ENCODE measurements at places on chromosomes 12 and 14.

DNA sequence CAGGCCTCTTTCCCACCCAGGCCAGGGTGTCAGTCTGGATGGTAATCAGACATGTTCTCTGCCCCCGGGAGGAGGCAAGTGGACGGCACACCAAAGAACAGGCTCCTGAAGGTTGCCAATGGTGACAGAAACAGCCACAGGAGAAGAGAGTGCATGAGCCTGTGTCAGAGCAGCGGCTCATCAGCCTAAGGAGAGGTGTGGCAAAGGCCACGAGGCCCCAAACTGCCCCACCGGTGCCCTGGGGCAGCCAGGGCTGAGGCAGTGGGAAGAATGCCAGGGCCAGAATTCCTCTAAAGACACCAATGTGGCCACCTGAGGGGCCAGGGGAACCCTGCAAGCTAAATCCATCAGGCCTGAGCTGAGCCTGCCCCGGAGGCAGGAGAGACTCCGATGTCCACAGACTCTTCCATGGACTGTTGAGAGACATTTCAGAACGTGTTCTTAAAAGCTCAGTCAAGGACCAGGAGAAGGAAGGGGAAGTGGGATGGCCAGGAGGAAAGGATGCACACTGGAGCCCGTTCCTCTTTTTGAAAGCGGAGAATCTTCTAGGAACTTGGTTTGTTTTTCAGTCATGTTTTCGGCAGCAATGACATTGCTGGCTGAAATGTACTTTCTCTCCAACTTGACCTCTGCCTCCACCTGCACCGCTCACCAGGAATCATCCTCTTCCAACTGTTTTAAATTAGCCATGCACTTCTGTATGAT, 176.3 kb upstream of the FKBP4 start:
- no peak for DNase-seq

DNA sequence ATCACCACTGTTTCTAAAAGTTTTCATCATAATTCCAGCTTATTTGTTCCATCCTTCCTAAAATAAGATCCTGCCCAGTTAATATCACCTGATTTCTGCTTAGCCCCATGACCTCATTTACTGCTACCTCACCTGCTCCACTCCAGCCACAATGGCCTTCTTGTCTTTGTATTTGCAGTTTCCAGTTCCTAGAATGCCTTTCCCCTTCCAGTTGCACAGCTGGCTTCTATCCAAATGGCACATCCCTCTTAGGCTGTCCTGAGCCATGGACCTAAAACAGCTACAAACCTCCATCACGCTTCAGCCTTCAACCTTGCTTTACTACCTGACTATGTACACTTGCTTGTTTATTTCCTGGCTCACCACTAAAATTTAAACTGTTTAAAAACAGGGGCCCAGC, 6.5 kb upstream of the LGMN start:
- no peak for DNase-seq

DNA sequence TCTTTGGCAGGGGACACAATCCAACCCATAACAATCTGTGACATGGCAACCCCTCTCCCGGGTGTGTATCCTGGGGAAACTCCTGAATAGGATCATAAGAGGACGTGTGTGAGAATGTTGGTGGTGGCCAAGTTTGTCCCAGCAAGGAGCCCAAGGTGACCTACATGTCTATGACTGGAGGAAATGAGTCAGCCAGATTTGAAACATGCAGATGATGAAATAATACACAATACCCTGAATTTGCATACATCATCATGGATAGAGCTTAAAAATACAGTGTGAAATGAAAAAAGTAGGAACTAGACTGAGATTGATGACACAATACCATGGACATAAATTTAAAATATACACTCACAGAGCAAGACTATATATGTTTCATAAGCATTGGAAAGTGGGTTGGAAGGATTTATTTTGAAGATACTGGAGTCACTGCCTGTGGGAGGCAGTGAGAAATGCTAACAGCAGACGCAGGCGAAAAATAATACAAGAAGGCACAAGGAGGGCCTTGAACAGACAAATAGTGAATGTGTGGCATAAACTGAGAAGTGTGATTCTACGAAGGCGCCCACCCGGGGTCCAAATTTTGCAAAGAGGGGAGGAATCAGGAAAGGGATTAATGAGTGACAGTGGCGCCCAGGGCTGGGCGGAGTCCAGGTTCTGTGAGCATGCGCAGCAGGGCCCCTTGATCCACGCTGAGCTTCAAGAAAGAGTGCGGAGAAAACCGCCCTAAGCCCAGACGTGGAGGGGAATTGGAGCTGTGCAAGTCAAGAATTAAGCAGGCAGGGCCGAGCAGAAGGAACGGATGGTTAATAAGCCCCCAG, 7.0 kb upstream of the MAP1LC3B2 start:
- no peak for DNase-seq

DNA sequence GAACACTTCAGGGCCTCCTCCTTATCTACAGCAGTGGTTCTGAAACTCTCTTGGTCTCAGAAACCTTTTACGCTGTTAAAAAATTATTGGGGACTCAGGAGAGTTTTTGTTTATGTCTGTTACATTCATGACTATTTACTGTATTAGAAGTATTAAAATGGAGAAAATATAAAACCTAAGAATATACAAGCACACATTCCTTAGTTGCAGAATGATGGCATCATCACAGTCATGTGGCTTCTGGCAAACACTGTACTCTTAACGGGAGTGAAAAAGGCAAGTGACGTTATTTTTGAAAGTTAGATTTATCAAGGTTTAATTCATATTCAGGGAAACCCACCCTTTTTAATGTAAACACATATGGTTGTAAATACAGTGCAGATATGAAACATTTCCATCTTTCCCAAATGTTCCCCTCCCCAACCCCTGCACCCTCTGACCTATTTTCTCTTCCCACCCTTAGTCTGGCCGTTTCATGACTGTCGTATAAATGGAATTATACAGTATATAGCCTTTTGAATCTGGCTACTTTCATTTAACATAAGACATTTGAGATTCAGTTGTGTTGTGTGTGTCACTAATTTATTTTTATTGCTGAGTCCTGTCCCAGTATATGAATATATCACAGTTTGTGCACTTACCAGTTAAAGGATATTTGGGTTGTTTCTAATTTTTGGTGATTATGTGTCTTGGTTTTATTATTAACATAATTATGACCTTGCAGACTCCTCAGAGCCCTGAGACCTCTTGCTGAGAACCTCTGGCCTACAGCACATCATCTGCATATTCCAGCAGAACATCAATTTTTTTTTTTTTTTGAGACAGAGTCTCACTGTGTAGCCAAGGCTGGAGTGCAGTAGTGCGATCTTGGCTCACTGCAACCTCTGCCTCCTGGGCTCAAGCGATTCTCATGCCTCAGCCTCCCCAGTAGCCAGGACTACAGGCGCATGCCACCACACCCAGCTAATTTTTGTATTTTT, 457.0 kb downstream of the PCNX1 start:
- DNase-seq = no peak

DNA sequence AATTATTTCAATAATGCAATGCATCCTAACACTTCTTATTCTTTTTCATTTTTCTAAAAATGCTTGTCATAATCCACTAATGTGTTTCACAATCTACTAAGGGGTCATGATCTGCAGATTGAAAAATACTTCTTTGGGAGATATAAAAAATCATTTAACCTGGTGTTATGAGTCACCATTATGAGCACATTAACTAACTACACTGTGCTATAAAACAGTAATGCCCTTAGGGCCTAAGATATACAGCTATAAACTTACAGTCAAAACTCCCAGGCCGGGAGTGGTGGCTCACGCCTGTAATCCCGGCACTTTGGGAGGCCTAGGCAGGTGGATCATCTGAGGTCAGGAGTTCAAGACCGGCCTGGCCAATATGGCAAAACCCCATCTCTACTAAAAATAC, 14.2 kb downstream of the ATXN2 start:
- no peak for DNase-seq

DNA sequence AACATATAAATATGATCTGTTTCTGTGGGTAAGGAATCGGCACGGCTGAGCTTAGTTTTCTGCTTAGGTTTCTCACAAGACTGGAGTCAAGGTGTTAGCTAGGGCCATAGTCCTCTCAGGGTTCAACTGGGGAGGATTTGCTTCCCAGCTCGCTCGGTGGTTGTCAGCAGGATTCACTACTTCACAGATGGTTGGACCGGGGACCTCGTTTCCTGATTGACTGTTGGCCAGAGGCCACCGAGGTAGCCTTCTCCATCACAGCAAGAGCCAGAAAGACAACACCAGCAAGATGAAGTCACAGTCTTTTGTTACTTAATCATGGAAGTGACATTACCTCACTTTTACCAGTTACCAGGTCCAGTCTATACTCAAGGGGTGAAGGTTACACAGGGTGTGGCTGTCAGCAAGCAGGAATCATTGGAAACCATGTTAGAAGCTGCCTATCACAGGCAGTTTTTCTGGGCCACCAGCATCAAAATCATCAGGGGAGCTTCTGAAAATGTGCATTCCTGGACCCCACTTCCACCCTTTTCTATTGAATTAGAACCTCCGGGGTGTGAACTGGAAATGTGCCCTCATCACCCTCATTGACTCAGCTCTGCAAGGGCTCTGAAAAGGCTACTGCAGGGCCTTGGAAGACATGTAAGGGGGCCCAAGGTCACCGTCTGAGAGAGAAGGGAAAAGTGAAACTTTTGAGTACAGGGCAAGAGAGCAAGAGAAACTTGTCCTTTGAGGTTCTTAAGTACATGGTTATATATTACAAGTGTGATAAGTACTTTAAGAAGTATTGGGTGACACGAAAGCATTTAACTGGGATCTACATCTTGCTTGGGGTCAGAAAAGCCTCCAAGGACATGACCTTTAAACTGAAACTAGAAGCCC, 10.9 kb downstream of the COPS7A start:
- DNase-seq = no peak

DNA sequence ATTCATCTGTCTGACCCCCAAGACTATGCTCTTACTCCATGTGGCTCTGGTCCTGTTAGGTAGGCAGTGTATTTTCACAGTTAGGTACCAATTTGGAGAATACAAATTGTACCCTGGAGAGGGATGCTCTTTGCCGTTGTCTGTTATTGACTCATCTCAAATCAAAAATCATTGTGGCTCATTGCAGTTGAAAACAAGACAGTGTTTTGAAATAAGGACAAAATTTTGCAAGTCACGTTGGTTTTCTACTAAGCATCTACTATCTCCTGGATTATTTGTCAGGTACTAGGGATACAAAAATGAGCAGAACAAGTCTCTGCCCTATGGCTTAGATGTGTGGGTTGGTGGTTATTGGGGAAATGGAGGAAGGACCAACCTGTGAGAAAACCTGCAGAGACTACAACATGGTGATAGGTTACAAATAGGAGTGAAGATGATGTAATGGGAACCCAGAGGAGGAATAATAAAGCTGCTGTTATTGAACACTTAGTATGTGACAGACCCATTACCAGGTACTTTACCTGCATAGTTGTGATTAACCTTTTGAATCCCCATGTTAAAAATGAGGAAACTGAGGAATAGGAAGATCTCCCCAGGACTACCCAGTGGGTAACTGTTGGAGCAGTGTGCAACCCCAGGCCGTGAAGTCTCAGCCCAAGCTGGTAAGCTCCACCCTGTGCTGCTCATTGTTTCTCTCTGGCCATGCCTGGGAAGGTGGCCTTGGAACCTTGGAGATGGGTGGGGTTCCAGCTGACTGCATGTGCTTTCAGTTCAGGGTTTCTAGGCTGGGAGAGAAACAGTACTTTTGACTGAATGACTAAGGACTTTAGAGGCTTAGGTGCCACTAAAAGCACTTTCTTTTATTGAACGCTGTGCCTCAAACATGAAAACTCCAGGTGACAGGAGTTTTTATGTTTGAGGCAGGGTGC, 72.9 kb upstream of the SRSF5 start:
- DNase-seq = no peak

DNA sequence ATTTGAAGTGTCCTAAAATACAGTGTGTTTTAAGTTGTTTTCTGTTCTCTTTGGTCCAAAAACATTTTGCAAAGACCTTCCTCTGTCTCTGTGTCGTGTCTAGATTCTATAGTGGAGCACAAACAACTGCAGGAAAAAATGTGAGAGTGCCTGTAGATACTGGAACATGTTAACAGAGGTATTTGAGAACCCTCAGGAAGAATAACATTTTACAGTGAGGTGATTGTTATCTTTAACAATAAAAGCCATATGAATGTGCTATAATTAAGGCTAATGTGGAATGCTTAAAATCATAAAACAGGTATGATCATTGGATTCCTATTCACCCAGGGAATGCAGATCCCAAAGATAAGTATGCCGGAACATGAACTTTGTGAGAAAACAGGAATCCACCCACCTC, 98.0 kb downstream of the SAMD4A start:
- no peak for DNase-seq

DNA sequence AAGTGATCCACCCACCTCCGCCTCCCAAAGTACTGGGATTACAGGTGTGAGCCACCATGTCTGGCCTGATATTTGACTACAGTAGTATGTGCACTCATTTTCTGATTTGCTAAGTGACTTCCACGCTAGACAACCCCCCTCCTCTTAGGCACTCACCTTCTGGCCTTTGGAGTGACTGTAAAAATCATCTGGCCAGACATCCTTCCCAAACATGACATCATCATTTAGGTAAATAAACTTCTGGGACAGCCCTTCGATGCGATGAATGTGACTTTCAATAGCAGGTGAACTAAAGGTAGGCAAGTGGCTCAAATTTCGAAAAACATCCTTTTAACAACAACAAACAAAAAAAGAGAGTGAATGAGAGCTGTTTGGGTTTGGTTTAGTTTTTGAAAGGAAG, 30.6 kb upstream of the SYCP3 start:
- DNase-seq = no peak

- no peak for DNase-seq
Observed at GRCh38 chr12:89704457-89704856, 4.2 kb downstream of the ATP2B1 start.

- DNase-seq = no peak
Observed at GRCh38 chr12:47909839-47910465, 5.2 kb upstream of the VDR start.

DNA sequence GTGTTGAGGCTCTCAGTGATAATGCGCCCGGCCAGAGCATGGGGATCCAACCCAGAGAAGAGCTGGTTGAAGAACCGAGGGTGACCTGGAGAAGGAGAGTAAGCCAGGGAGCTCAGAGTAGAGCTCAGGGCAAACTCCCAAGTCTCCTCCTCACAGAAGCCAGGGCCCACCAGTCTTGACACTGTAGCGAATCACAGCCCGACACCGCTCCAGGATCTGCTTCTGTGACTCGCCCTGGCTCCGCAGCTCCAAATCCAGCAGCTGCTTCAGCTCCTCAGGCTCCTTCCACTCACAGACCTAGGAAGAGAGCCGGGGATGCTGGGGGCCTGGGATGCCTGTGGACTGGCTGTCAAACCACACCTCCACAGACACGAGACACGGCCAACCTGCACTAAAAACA, 8.2 kb upstream of the ZNF740 start:
- no peak for DNase-seq

DNA sequence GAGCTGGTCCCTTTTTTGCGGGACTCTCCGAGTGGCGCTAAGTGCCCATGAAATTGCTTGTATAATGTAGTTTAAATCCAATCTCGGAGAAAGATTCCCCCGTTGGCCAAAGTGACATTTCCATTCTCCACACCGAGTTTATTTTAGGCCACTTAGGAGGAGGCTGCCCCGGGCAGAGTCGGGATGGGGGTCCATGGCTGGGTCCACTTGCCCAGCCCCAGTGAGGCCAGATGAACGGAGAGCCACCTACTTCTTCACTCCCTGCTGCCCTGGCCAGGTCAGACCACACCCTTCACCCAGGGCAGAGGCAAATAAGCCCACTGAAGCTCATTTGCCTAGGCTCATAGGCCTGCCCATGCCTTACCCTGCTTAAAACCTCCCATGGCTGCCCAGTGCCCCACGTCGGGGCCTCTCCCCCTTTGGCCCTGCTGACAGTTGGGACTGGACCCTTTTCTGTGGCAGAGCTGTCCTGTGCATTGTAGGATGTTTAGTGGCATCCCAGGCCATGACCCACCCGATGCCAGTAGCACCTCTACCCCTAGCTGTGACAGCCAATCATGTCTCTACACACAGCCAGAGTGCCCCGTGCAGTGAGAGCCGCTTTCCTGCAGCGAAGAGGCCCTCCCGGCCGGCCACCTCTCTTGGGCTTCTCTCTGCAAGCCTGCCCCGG, 51.3 kb downstream of the FAM222A start:
- no peak for DNase-seq
